Right atrium auricular region (tissue), 2 donors: ENCODE measurements at places on chromosomes 5 and 9. TPM values are rescaled to one million over a fixed set of nuclear protein-coding genes. Genes with fewer than 3 reads are reported as not detected.
A peak's percentile ranks its signal among the peaks of the same experiment; 100 is the strongest.

The SPINK13 gene
- not detected for total RNA-seq

The ANKRD31 gene
- total RNA-seq = 0.07 TPM

The ZBTB43 gene
- 11.8 TPM for total RNA-seq

The PTRH1 gene
- total RNA-seq = 16.5 TPM

DNA sequence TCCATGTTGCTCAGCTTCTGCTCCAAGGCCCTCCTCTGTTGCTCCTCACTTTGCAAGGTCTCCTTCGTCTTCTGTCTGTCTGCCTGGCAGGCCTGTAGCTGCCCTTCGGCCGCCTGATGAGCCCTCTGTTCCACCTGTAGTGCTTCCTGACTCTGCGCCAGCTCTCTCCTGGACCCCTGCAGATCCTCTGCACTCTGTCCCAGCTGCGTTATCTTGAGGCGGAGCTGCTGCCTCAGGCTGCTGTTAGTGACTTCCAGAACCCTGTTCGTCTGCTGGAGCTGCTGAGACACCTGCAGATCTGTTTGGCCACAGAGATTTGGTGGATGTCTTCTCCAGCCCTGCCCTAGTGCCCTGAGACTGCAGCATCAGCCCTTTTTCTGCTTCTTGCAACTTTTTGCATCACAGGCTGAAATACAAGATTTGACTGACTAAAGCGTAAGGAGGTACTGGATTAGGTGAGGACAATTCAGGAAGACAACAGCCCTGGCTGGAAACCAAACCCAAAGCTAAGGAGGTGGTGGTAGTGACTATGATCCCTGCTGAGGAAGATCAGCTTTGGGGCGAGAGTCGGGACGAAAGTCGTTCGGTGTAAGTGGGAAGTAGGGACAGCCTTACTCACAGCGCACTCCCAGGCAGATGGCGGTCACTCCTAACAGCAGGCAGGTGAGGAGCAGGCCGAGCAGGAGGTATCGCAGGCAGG, 2.1 kb downstream of the CD72 start:
- no peaks in the 10 kb centered on the region for H3K4me1 ChIP-seq
- H3K27ac ChIP-seq = no peak overlapping the region

DNA sequence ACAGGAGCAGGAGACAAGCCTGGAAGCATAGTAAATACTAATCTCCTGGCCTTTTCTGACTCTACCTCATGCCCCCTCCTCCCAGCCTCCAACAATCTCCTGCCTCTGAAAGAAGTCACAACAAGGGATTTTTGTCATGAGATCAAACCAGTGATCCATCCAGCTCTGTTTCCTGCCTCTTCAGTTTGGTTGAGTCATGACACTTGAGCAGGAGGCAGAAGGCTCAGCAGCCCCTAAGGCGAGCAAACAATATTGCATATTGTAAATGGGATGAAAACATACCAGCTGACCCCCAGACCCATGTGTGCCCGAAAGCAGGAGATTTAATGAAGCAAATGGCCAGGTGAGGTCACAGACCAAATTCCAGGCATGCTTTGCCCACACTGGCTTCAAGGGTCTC, 272.8 kb downstream of the GAS1 start:
- no peaks in the 10 kb centered on the region for H3K27me3 ChIP-seq
- no peaks in the 10 kb centered on the region for H3K4me1 ChIP-seq
- no peaks in the 10 kb centered on the region for H3K36me3 ChIP-seq
- H3K27ac ChIP-seq = no peak overlapping the region

GRCh38 chr5:72523960-72524582, 16.9 kb upstream of the ZNF366 start:
- no peaks in the 10 kb centered on the region for H3K36me3 ChIP-seq
- H3K4me1 ChIP-seq = no peaks in the 10 kb centered on the region
- DNase-seq = no peak
- H3K27me3 ChIP-seq = no peaks in the 10 kb centered on the region
- H3K27ac ChIP-seq = no peak overlapping the region

DNA sequence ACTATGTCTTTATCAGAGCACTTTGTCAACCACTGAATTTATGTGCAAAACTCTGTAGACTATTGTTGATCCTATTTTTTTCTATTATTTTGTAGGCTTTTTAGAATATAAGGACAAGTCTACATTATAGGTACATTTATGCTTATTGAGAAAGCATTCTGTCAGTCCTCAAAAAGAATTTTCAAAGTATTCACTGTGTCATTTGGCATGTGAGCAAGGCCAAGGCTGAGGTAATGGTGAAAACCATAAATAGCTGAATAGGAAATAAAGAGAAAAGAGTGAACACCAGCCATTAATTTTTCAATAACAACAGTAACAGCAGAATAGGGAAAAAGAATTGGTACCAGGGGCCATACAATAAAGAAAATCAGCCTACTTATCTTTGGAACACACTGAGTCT, 21.0 kb downstream of the SKIC3 start:
- peaks cover 11% of the 10 kb centered on the region for H3K36me3 ChIP-seq
- H3K4me1 ChIP-seq = no peaks in the 10 kb centered on the region
- no peaks in the 10 kb centered on the region for H3K27me3 ChIP-seq
- H3K27ac ChIP-seq = no peak overlapping the region
- DNase-seq = no peak

DNA sequence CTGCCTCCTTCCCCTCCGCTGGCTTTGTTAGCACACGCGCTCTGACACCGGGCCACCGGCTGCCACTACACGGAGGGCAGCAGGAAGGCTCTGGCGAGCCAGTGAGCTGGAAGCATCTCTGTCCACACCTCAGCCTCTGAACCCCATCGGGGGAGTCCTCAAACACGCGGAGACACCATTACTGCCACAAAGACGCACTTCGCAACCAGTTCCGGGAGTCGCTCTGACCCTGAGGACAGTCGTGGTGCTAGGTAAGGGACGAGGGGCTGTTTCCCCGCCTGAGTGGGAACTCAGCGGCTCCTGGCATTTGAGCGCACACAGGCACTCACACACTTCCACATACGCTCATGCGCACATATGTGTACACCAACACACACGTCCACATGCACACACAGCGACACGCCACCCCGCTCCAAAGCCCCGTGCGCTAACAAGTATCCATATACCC, 160.0 kb downstream of the C9orf152 start:
- DNase-seq = no peak
- no peaks in the 10 kb centered on the region for H3K4me1 ChIP-seq
- H3K27ac ChIP-seq = peak overlapping the region; percentile 79
- H3K4me3 ChIP-seq = peak overlapping the region; percentile 82
- no peaks in the 10 kb centered on the region for H3K27me3 ChIP-seq

DNA sequence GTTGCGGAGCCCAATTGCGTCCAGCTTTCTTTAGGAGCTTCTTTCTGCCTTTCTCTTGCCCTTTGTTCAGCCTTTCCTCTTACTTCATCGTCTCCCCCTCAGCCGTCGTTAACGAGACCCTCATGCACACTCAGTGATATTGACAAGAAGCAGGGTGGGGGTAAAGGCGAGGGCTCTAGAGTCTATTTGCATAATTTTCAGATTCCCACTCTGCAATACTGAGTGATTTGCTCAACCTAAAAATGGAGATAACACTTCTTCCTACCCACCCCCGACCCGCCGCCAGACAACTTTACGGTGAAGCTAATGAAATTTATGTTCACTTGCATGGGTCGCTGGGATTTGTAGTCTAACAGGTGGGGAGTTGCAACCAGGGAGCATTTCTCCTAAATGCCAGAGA, 1.3 kb upstream of the TBC1D2 start:
- peak; percentile 50 for DNase-seq
- H3K4me1 ChIP-seq = no peaks in the 10 kb centered on the region
- peak overlapping the region; percentile 80 for H3K4me3 ChIP-seq
- H3K36me3 ChIP-seq = no peaks in the 10 kb centered on the region

DNA sequence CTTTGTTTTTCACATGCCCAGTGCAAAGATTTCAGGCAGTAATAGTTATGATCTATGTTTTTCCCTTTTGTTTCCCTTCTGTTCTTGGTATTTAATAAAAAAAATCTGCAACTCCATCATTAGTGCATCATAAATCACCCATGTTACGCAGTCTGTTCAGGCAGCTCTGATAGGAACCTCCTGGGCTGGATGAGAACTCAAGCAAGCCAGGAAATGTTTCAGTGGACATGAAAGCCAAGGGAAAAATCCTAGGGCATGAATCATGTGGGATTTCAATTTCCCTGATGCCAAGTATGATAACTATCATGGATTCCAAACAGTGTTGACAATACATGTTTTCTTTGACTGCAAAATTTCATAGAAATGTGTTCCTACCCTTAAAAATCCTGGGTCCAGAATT, 119.7 kb upstream of the TARS1 start:
- no peak overlapping the region for H3K4me3 ChIP-seq
- no peaks in the 10 kb centered on the region for H3K27me3 ChIP-seq
- H3K36me3 ChIP-seq = no peaks in the 10 kb centered on the region
- H3K27ac ChIP-seq = peak overlapping the region; percentile 62
- H3K4me1 ChIP-seq = no peaks in the 10 kb centered on the region

DNA sequence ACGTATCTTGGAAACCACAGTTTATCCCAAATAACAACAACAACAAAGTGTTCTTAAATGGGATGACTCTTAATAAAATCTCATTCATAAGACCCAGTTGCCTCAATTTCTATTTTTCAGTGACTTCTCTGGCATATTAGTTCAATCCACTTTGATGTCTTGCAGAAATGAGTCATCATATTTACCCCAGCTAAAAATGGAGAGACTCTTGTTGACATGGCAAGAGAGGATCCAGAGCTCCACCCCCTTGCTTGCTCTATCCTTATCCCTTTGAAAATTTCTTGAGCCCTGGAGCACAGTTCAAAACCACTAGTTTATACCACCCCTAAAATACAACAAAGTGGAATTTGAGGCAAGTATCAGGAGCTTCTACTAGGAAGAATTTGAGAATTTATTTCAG, 20.8 kb downstream of the VCAN start:
- H3K27ac ChIP-seq = no peak overlapping the region
- no peaks in the 10 kb centered on the region for H3K27me3 ChIP-seq
- H3K4me3 ChIP-seq = no peak overlapping the region
- H3K36me3 ChIP-seq = peaks cover 6% of the 10 kb centered on the region
- no peaks in the 10 kb centered on the region for H3K4me1 ChIP-seq

DNA sequence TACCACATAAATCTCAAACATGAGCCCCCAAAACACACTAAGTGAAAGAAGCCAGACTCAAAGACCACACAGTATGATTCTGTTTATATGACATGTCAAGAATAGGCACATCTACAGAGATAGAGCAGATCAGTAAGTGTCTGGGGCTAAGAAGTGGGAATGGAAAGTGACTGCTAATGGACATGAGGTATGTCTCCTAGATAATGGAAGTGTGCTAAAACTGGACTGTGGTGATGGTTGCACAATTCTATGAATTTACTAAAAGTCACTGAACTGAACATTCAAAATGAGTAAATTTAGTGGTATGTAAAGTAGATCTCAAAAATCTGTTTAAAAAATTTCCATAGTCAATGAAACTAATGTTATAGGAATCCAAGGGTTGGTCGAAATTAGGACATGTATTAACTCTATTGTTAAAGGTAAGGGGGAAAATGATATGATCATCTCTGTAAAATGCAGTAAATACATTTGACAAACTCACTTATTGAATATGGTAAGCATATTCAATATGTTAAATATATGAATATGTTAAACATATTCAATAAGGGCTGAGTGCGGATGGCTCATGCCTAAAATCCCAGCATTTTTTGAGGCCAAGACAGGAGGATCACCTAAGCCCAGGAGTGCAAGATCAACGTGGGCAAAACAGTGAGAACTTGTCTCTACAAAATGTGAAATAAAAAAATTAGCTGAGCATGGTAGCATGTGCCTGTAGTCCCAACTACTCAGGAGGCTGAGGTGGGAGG, 51.7 kb downstream of the NUP155 start:
- H3K4me1 ChIP-seq = no peaks in the 10 kb centered on the region
- H3K36me3 ChIP-seq = peaks cover 74% of the 10 kb centered on the region
- H3K4me3 ChIP-seq = no peak overlapping the region
- no peak overlapping the region for H3K27ac ChIP-seq
- H3K27me3 ChIP-seq = no peaks in the 10 kb centered on the region

GRCh38 chr9:29129763-29130162, 1556.5 kb upstream of the C9orf72 start:
- no peaks in the 10 kb centered on the region for H3K4me1 ChIP-seq
- H3K27ac ChIP-seq = no peak overlapping the region
- H3K36me3 ChIP-seq = no peaks in the 10 kb centered on the region
- H3K27me3 ChIP-seq = no peaks in the 10 kb centered on the region
- no peak for DNase-seq

DNA sequence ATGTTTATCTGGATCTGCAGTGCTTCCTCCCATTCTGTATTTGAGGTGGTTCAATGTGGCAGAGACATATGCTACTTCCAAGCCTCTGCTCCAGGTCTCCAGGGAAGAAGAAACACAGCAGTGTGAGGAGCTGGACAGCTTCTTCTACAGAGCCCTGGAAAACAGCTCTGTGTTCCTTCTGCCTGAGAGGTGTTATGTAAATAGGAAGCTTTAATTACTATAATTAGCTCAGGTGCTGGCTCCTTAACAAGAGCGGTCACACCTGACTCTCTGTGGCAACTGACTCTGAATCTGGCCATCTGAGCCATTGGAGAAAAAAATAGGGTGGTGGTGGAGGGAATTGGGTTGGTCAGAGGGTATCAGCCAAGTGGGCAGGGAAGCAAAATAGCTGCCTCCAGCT, 332.4 kb upstream of the BRINP1 start:
- H3K27me3 ChIP-seq = no peaks in the 10 kb centered on the region
- no peaks in the 10 kb centered on the region for H3K4me1 ChIP-seq
- no peak overlapping the region for H3K4me3 ChIP-seq

- DNase-seq = no peak
- no peaks in the 10 kb centered on the region for H3K27me3 ChIP-seq
- no peaks in the 10 kb centered on the region for H3K4me1 ChIP-seq
- H3K36me3 ChIP-seq = no peaks in the 10 kb centered on the region
- no peak overlapping the region for H3K27ac ChIP-seq
- H3K4me3 ChIP-seq = no peak overlapping the region
Measured at GRCh38 chr9:83312537-83312936, 225.7 kb downstream of the FRMD3 start.

- H3K27ac ChIP-seq = no peak overlapping the region
- H3K4me3 ChIP-seq = no peak overlapping the region
- no peaks in the 10 kb centered on the region for H3K27me3 ChIP-seq
- no peaks in the 10 kb centered on the region for H3K36me3 ChIP-seq
Measured at GRCh38 chr9:115596021-115596745, 478.2 kb upstream of the TNC start.

DNA sequence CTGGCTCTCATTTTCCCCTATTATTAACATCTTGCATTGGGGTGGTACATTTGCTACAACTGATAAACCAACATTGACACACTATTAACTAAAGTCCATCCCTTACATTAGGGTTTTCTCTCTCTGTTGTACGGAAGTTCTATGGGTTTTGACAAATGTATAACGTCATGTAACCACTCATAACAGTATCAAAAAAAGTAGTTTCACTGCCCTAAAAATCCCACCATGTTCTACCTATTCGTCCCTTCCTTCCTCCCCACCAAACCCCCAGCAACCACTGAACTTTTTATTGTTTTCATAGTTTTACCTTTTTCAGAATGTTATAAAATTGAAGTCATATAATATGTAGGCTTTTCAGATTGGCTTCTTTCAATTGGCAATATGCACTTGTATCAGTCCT, 40.1 kb downstream of the MLLT3 start:
- DNase-seq = no peak
- H3K27ac ChIP-seq = no peak overlapping the region
- no peaks in the 10 kb centered on the region for H3K36me3 ChIP-seq
- no peaks in the 10 kb centered on the region for H3K4me1 ChIP-seq

GRCh38 chr5:59256331-59256730, 637.2 kb downstream of the PDE4D start:
- H3K4me1 ChIP-seq = peaks cover 25% of the 10 kb centered on the region
- H3K36me3 ChIP-seq = no peaks in the 10 kb centered on the region
- no peak overlapping the region for H3K4me3 ChIP-seq
- DNase-seq = no peak

- DNase-seq = no peak
- no peak overlapping the region for H3K27ac ChIP-seq
- H3K4me1 ChIP-seq = no peaks in the 10 kb centered on the region
- no peaks in the 10 kb centered on the region for H3K36me3 ChIP-seq
- no peaks in the 10 kb centered on the region for H3K27me3 ChIP-seq
- H3K4me3 ChIP-seq = no peak overlapping the region
Measured at GRCh38 chr9:87570000-87570908, 72.6 kb downstream of the DAPK1 start.
